ENCODE measurements at places on chromosomes 1 and 21. TPM values are rescaled to one million over a fixed set of nuclear protein-coding genes. Genes with fewer than 3 reads are reported as not detected.

Gene FCRL1
- 0.75 TPM for polyA plus RNA-seq

Gene LDLRAP1
- 306 TPM for polyA plus RNA-seq

Gene GJA5
- polyA plus RNA-seq, result not detected

Gene CYP4X1
- not detected for polyA plus RNA-seq

Gene NBPF4
- polyA plus RNA-seq, result not detected

Gene SMIM1
- 1.5 TPM for polyA plus RNA-seq

Gene FAM131C
- polyA plus RNA-seq, result 0.11 TPM

DNA sequence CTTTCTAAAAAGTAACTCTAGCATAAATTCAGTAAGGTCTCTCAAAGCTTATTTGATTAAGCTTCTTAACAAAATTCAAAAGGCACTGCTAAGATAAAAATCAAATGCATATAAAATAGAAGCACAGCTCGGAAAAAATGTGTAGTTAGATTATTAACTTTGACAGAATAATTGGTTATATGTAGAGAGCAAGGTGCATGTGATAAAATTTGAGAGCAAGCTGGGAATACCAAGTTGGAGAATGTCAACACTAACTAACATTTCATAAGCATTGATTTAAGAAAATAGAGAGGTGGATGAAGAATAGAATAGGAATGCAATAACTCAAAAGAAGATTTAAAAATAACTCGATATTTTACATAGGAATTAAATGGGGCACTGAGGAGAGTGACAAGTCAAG, 204.5 kb upstream of the GREM2 start:
- DNase-seq, result no peak

DNA sequence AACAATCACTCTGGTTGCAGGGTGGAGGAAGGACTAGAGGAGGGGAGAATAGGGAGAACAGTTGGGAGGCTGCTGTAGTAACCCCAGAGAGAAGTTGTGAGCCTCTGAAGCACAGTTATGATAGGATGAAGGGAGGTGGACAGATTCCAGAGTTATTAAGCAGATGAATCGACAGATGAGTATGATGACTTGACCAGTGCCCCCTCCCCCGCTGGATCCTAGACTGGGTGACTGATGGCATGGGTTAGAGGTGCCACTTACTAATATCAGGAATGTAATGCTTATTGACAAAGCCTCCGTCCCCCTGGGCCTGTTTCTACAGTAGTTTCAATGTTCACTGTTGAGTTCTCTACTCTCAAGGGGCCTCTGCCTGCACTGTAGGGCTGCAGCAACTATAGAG, 14.0 kb upstream of the TIPRL start:
- DNase-seq, result no peak

DNA sequence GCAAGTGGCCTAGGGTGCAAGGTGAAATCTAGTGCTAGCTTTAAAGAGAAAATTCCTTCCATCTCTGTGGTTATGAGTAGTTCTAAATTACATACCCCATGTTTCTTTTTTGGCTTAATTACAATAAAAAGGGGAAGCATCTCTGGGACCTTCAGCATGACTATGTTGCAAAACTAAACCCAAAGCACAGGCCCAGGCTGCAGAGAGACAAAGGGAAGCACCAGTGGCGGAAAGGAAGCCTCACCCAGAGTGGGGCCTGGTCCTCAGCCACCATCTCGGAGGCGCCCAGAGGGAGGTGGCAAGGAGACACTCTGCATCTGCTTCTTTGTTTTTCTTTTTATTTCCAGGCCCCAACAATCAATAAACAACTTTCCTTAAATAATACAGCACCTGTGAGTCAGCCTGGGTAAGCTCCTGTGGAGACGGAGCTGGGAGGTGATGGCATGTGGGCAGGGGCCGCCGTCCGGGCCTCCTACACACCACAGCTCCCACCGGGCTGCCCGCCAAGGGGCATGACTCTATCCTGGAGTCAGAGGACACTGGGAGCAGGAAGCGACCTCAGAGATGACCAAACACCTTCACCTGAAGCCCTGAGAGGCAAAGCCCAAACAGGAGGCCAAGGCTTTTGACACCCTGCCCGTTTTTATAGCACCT, 21.7 kb downstream of the ITPKB start:
- no peak for DNase-seq

DNA sequence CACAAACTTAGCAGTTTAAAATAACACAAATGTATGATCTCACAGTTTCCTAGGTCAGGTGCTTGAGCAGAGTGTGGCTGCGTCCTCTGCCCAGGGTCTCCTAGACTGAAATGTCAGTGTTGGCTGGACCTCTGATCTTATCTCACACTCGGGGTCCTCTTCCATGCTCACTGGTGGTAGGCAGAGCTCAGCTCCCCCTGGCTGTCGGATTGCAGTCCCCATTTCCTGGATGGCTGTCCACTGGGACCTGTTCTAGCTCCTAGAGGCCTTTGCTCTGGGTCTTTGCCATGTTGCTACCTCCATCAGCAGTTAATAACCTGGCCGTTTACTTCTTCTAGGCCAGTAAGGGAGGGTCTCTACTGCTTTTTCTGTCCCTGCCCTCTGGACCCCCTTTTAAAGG, 107.5 kb downstream of the PCNX2 start:
- DNase-seq, result no peak

- no peak for DNase-seq
Measured at GRCh38 chr1:97581614-97582051, 339.2 kb downstream of the DPYD start.

GRCh38 chr1:6260433-6260934, 414 bp downstream of the GPR153 start:
- no peak for DNase-seq

- peak; percentile 82 for DNase-seq
Measured at GRCh38 chr1:32984455-32985171, 20.0 kb upstream of the RNF19B start.

GRCh38 chr1:161044908-161045735, 655 bp downstream of the USF1 start:
- DNase-seq, result peak; percentile 58

GRCh38 chr1:82218846-82219245, 418.1 kb downstream of the ADGRL2 start:
- DNase-seq, result no peak

DNA sequence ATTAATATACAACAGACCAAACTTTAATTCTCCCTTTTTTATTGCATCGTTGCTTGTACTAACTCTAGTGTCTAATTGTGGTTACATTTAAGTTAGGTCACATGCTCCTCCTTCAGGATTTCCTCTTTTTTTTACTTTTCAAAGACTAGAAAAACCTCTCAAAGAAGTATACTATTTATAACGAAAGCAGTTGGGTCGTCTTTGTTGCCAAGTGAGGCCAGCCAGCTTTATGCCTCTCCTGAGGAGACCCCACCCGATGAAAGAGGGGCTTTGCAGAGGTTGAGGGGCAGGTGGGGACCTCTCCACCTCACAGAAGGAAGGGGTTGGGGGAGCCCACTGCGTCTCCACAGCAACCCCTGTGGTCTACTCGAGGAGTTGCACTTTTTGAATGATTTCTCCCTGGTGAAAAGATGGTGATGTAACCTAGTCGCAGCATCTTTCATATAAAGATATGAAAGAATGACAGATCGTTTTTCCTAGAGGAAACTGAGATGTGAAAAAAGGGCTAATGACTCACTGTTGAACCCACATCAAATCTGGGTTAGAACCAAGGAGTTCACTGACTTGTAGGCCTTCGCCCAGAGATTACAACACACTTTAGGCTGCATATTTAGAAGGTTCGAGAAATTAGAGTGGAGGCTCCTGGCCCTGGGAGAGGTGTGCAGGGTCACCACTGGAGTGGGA, 6.4 kb downstream of the TGFB2 start:
- DNase-seq, result peak; percentile 20

DNA sequence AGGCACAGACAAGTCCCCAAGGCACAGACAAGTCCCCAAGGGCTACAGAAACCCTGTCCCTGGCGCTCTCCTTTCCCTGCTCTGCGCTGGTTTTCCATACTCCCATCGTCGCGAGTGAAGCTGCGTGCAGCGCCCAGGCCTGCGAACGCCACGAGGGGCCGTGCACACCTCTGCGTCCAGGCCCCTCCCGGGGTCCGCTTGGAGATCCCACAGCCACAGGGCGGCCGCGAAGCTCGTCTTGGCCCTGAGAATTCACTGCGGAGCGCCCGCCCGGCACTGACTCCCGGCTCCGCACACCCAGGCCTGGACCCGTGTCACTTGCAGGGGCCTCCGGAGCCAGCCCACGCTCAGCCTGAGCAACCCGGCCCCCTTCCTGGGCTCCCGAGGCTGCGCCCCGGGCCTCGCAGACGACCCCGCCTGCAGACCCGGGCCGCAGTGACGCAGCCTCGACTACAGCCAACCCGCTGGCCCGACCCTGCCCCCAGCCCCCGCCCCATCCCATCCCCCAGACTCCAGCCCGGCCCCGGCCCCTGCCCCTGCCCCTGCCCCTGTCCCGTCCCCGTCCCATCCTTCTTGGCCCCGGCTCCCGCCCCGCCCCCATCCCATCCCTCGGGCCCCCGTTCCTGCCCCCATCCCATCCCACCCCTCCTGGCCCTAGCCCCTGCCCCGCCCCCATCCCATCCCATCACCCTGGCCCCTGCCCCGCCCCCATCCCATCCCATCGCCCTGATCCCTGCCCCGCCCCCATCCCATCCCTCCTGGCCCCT, 841 bp downstream of the POFUT2 start:
- DNase-seq, result no peak

GRCh38 chr21:16088056-16088455, 358.3 kb downstream of the USP25 start:
- no peak for DNase-seq

DNA sequence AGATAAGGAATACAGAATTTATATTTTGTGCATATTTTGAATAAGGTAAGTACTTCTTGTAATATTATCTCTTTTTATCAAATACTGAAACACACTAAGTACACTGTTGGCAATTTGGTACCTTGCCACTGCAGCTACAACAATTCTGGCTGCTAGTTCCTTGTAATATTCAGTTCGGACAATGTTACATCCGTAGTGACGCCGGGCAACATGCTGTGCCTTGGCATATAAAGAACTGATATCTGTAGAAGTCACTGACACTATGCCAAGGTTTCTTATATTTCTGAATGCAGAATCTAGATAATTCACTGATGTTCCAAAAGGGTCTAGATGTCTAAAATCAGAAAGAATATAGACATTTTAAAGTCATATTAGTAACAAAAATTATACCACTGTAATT, 17.5 kb downstream of the TRMT1L start:
- no peak for DNase-seq

- DNase-seq, result no peak
Measured at GRCh38 chr1:76496871-76497270, 370.4 kb upstream of the ST6GALNAC5 start.

GRCh38 chr1:119822406-119822805, 11.1 kb upstream of the REG4 start:
- DNase-seq, result no peak

GRCh38 chr1:194056169-194056568, 869.8 kb upstream of the B3GALT2 start:
- peak; percentile 70 for DNase-seq

GRCh38 chr21:39593522-39593921, 19.2 kb upstream of the B3GALT5 start:
- no peak for DNase-seq

- no peak for DNase-seq
Measured at GRCh38 chr1:223330466-223330865, 33.5 kb downstream of the SUSD4 start.
